ENCODE measurements at places on chromosomes 6 and 20.

- DNase-seq = no peak
These were observed 93.2 kb downstream of the MYO6 start for GRCh38 chr6:75842191-75842590.

- no peak for DNase-seq
These were observed 107.2 kb downstream of the ASXL1 start for GRCh38 chr20:32465092-32465900.

DNA sequence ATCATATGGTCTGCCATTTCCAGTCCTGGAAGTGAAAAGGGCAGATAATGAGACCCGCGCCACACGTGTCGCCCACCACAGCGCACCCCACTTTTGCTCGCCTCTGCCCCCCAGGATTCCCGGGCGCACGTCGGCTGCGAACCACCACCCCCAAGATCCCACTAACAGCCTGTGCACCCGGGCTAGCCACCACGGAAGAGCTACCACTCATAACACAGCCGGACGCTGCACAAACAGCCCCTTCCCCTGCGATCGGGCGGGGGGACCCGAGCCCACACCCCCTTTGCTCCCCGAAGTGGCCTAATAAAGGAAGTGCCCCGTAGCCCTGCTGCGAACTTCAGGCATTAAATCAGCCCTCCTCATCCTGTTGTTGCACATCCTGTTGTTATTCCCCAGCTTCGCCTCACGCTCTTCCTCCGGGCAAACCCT, 506 bp downstream of the CITED2 start:
- DNase-seq = no peak

DNA sequence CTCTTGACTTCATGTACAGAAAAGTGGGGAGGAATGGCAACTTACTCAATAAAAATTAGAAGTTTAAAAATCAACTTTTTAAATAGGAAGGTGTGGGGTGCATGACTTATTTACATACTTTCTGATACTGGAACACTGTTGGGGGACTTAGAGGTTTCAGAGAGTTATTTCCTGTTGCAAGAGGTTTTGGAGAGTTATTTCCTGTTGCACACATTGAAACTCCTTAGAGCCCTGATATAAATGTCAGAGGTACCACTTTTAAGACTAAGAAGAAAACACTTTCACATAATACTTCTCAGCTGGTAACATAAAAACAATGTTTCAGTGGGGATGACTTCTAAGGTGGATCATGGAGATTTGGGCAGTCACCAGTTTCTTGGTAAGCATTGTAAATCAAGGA, 579.9 kb downstream of the MMUT start:
- no peak for DNase-seq

GRCh38 chr6:158897236-158897635, 78.1 kb upstream of the EZR start:
- DNase-seq = no peak

DNA sequence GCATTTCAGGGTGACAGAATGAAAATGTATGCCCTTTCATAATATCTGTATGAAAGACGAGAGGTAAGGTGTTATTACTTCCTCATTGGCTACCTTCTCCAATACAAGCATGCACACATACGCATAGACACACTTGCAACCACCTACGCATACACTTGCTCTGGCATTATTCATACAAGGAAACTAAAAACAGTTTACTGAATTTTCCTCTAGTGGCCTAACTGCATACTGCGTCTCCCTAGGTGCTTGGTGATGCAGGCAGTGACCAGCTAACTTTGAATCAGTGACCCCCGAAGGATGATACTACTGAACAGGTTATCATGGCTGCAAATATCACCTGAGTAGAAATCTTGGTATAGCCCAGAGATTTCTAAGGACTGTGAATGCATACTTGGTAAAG, 593.1 kb downstream of the PKHD1 start:
- DNase-seq = no peak

DNA sequence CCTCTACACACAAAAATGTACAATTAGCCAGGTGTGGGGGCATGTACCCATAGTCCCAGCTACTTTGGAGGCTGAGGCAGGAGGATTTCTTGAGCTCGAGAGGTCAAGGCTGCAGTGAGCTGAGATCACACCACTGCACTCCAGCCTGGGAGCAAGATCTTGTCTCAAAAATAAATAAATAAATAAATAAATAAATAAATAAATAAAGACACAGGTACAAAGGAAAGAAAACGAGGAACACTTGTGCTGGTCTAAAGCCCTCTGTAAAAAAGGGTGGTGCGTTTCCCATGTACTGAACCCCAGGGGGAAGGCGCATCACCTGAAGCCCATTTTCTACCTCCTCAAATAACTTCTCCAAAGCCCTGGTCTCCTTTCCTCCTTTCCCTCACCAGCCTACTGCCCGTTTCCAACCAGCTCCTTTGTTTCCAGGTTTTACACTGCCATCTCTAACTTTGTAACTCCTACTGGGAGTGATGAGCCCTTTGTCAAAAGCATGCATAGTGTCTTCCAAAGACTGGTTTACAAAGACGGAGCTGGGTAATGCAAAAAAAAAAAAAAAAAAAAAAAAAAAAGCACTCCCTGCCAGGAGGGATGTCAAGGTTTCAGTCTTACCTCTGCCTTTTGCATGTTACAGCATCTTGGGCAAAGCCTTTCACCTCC, 81.5 kb upstream of the SOX4 start:
- DNase-seq = no peak

Data from stimulated activated naive CD4-positive, alpha-beta T cell (primary cell).